Cerebellar cortex (tissue), 1 donor: ENCODE measurements at places on chromosomes 2 and 18.

GRCh38 chr2:8267721-8268120 lies 414.1 kb upstream of the ID2 start:
- DNase-seq, result no peak

DNA sequence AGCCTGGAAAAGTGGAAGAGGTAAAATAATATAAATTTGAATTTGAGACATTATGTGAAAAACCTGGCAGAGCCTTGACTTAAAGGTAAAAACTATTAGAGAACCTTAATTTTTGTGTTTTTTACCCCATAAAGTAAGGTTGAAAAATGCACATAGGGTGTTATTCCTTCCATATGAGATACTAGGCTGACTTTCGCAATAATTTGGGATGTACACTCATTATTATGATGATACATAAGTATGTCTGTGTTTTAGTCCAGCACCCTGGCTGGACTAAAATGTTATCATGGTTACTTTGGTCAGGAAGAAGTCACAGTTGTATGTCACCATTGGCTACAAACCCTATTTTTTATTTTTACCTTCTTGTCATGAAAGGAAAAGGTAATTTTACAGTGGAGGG lies 19.8 kb downstream of the NEMP2 start:
- DNase-seq, result no peak

DNA sequence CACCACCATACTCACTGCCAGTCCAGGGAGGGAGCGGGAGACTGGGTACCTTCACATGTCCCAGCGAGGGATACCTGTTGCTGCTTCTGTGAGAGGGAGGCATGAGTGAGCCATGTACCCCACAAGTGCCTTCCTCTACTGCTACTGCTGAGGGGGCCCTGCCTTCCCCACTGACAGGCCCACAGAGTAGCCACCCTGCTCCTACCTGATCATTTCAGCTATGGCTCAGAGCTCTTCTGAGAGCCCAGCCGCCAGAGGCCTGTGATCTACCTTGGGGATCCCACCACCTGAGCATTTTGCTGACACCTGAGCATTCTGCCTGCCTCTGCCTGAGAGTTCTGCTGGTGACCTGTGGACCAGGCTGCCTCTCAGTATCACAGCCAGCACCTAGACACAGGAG lies 137.6 kb downstream of the FSIP2 start:
- DNase-seq, result no peak

GRCh38 chr2:218998414-218999002 lies 5.3 kb upstream of the CRYBA2 start:
- no peak for DNase-seq

DNA sequence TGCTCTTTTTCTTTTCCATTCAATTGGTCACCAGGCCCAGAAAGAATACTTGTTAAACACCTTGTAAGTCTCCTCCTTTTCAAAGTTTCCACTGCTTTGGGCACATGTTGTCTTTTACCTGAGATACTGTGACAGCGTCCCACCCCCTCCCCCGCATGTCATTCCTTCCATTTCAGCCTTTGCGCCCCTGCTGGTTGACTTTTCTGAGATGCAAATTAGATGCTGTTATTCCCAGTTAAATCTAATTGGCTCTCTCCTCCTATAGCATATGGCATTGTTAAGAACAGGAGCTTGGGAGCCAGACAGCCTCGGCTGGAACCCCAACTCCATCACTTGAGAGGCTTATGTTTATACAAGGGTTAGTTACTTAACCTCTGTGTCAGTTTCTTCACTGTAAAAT lies 80.3 kb upstream of the GAREM1 start:
- no peak for DNase-seq

- no peak for DNase-seq
These were observed 10.0 kb downstream of the XRCC5 start for GRCh38 chr2:216119146-216119545.
